ENCODE measurements at places on chromosomes 16 and 17.

GRCh38 chr17:6461792-6462524 lies 17.7 kb downstream of the PIMREG start:
- peaks cover 26% of the 10 kb centered on the region for H3K4me1 ChIP-seq
- DNase-seq: no peak
- peaks cover 10% of the 10 kb centered on the region for H3K27me3 ChIP-seq
- H3K36me3 ChIP-seq: no peaks in the 10 kb centered on the region
- H3K4me3 ChIP-seq: no peak overlapping the region

DNA sequence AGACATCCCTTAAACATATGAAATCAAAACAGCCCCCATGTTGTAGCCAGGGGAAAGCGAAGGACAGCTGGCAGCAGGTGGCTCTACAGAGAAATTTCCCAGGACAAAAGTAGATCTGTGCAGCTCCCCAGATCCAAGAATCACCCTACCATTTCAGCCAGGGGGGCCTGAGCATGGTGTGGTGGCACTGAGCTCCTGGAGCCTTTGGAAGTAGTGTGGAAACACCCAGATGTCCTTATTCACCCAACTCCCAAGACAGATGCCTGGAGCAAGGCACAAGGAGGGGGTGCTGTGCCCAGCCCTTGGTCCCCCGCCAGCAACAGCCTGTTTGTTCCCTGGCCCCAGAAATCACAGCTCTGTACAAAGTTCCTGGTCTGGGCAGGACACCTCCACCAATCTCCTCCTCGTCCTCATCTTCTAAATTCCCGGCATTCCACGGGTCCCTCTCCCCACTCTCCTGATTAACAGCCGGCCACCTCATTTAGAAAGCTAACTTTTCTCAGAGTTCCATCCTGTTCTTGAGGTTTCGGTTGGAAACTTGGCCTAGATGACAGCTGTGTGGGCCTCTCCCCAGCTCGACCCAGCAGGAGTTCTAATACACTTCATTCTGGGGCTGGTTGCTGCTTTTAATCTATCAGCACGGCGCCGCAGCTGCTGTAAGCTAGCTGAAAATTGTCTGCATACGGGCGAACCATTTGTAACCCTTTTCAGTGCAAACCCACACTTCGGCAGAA lies 191.1 kb downstream of the C16orf78 start:
- H3K4me1 ChIP-seq: no peaks in the 10 kb centered on the region
- H3K27me3 ChIP-seq: no peaks in the 10 kb centered on the region

DNA sequence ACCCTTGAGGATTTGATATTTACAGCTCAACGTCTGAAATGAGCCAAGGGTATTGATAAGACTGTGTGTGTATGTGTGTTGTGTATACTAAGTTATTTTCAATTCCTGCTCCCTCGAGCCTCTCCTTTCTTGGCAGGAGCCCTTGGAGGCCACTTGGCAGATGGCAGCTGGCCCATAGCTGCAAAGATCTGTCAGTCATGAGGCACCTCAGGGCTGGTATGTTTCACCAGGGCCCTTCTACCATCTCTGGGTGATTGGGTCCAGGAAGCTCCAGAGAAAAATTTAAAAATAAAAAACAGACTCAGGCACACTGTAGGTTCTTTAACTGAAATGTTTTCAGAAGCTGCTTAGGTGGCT lies 355.7 kb downstream of the HAPSTR1 start:
- no peaks in the 10 kb centered on the region for H3K4me1 ChIP-seq
- H3K27me3 ChIP-seq: no peaks in the 10 kb centered on the region
- H3K36me3 ChIP-seq: no peaks in the 10 kb centered on the region
- no peak overlapping the region for H3K4me3 ChIP-seq
- no peak overlapping the region for H3K27ac ChIP-seq

GRCh38 chr17:7439462-7440112 lies at the start of gene FGF11:
FGF11 (plus strand) TSS chr17:7439512; CDS start chr17:7439621, 109 bp downstream.
- peaks cover 11% of the 10 kb centered on the region for H3K36me3 ChIP-seq
- H3K4me3 ChIP-seq: peak within 1 kb of the TSS; percentile 78
- H3K27me3 ChIP-seq: peaks cover 42% of the 10 kb centered on the region

DNA sequence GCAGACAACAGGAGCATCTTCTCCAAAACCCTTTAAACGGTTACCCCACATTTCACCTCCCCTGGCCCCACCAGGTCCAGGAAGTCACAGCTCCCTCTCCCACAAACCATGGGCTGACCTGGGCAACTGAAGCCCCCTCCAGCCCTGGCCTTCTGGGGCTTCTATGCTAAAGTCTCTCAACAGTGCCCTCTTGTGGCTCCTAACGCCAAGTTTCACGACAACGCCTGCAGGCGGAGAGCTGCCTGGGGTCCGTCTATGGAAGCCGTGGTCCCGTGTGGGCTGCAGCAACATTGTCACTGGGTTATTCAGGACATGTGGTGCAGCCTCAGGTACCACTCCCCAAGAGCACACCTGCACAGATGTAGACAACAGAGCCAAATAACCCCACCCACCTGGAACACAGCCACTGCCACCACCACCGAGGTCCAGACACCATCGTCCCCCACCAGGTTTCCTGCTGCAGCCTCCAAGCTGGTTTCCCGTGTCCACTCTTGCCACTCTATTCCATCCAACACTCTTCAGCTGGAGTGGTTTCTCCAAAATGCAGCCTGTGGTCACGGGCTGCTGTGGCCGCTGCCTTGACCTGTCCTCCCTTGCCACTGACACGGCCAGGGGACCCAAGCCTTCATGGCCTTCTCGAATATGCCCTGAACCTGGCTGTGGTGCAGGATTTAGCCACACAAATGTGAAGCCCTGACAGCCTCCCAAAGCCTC lies 19.1 kb downstream of the C16orf95 start:
- no peak overlapping the region for H3K4me3 ChIP-seq
- H3K4me1 ChIP-seq: peaks cover 10% of the 10 kb centered on the region
- no peaks in the 10 kb centered on the region for H3K27me3 ChIP-seq
- peak; percentile 58 for DNase-seq

GRCh38 chr16:57527610-57528360 lies 8.6 kb downstream of the CCDC102A start:
- H3K36me3 ChIP-seq: peaks cover 7% of the 10 kb centered on the region
- H3K4me1 ChIP-seq: peaks cover 40% of the 10 kb centered on the region

- no peak for DNase-seq
- H3K27me3 ChIP-seq: no peaks in the 10 kb centered on the region
- peaks cover 2% of the 10 kb centered on the region for H3K4me1 ChIP-seq
- H3K36me3 ChIP-seq: peaks cover 24% of the 10 kb centered on the region
- no peak overlapping the region for H3K4me3 ChIP-seq
- H3K27ac ChIP-seq: no peak overlapping the region
Measured at GRCh38 chr17:80922580-80923160, 69.0 kb upstream of the CHMP6 start.

DNA sequence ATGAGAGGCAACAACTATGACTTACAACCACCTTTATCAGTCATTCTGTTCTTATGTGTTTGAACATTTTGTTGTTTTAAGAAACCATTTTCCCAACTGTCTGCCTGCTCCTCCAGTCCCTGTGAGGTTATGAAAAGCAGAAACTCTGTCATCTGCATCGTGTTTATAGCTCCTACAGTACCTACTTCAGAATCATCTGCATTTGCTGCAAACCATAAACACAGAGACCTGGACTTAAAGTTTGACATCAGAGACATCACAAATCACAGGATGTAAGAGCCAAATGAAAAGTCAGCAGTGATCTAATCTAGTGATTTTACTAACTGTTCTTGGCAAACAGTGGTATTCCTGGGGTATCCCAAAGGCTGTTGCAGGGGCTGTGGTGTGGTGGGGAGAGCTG lies 55.2 kb downstream of the CDH11 start:
- no peaks in the 10 kb centered on the region for H3K4me1 ChIP-seq
- no peaks in the 10 kb centered on the region for H3K27me3 ChIP-seq
- no peak overlapping the region for H3K4me3 ChIP-seq
- no peak for DNase-seq

GRCh38 chr17:33803199-33803685 lies 451.8 kb upstream of the CCL2 start:
- DNase-seq: no peak
- H3K4me1 ChIP-seq: no peaks in the 10 kb centered on the region
- H3K27me3 ChIP-seq: peaks cover 11% of the 10 kb centered on the region

DNA sequence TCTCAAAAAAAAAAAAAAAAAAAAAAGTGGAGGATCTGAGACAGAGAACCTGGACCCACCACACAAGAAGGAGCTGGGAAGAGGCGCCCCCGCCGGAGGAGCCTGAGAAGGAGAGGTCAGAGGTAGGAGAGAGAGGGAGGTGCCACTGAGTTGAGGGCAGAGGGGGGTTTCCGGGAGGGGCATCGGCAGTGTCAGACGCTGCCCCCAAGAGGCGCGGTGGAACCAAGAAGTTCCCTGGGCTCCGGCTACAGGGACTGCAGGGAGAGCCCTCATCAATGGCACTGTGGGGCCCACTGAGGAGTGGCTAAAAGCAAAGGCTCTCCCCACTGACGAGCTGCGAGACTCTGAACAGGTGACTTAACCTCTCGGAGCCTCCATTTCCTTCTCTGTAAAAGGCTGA lies 4.2 kb downstream of the CCDC42 start:
- peak overlapping the region; percentile 85 for H3K27ac ChIP-seq
- peaks cover 18% of the 10 kb centered on the region for H3K4me1 ChIP-seq
- DNase-seq: peak; percentile 71
- H3K27me3 ChIP-seq: peaks cover 11% of the 10 kb centered on the region

DNA sequence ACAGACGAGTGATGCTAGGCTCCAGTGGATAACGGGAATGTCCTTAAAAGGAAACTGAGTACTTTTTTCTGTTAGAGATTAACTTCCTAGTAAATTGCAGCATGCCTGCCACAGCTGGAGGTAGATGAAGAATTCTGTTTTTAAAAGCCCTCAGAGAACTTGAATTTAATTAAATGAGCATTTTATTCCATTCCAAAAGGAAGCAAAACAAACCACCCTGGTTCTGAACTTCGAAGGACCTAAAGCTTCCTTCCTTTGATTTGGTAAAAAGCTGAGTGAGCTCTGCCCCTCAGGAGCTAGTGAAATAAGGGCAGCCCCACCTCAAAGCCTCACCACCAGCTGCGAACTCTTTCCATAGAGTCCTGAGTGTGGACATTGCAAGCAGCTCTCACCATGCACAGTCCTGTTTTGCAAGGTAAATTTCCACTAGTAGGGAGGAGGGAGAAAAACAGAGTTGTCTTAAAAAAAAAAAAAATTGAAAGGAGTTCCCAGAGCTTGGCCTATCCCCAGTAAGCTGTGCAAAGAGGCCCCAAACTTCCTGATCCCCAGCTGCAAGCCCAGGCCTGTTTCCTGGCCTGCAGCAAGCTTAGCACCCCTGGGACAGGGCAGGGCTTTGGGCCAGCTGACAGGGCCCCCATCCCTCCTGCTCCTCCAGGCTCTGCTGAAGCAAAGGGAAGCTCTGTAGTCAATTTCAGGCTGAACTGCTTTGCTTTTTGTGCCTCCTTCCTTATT lies 11.2 kb downstream of the CHD9NB start:
- DNase-seq: no peak
- no peak overlapping the region for H3K27ac ChIP-seq
- no peak overlapping the region for H3K4me3 ChIP-seq
- peaks cover 22% of the 10 kb centered on the region for H3K27me3 ChIP-seq

- H3K27ac ChIP-seq: no peak overlapping the region
- H3K4me3 ChIP-seq: no peak overlapping the region
- no peaks in the 10 kb centered on the region for H3K4me1 ChIP-seq
- no peak for DNase-seq
Measured at GRCh38 chr17:45703348-45703747, 80.8 kb upstream of the CRHR1 start.

- peaks cover 12% of the 10 kb centered on the region for H3K4me1 ChIP-seq
- H3K27me3 ChIP-seq: peaks cover 12% of the 10 kb centered on the region
- no peaks in the 10 kb centered on the region for H3K36me3 ChIP-seq
- no peak overlapping the region for H3K27ac ChIP-seq
Measured at GRCh38 chr17:39738983-39739884, 1.5 kb downstream of the GRB7 start.

GRCh38 chr17:17514993-17515933 lies 19.1 kb upstream of the RASD1 start:
- no peaks in the 10 kb centered on the region for H3K27me3 ChIP-seq
- no peak overlapping the region for H3K27ac ChIP-seq
- no peak overlapping the region for H3K4me3 ChIP-seq
- DNase-seq: no peak
- H3K4me1 ChIP-seq: peaks cover 9% of the 10 kb centered on the region
- no peaks in the 10 kb centered on the region for H3K36me3 ChIP-seq

GRCh38 chr16:66273644-66274334 lies 92.7 kb upstream of the CDH5 start:
- H3K36me3 ChIP-seq: no peaks in the 10 kb centered on the region
- no peak overlapping the region for H3K27ac ChIP-seq
- DNase-seq: peak; percentile 25
- H3K27me3 ChIP-seq: peaks cover 25% of the 10 kb centered on the region
- H3K4me3 ChIP-seq: no peak overlapping the region
- H3K4me1 ChIP-seq: peaks cover 5% of the 10 kb centered on the region

DNA sequence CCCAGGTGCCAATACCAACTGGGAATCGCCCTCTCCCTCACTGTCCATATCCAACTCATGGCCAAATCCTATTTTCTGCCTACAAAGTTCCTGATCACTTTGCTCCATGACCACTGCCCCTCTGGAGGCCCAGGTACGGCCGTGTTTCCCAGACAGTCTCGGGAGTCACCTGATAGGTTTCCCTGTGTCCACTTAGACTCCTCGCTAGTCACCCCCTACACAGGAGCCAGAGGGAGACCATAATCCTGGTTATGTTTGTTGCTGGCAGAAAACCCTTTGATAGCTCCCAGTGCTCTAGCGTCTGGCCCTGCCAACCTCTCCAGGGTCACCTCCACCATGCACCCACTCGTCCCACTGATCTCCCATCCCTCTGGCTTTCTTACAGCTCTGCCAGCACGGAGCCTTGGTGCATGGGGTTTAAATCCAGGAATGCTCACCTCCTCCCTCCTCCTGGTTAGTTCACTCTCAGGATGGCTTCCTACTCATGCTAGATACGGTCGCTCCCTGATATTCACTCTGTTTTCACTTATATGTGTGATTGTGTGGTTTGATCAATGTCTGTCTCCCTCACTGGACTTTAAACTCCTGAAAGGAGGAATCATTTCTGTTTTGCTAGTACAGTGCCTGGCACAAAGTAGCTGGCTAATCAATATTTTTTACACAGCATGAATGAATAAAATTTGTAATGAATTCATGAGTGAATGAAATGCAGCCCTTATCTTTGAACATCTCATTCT lies 7.5 kb upstream of the CALB2 start:
- H3K27me3 ChIP-seq: peaks cover 6% of the 10 kb centered on the region
- no peak overlapping the region for H3K4me3 ChIP-seq
- H3K27ac ChIP-seq: no peak overlapping the region
- no peak for DNase-seq
- no peaks in the 10 kb centered on the region for H3K36me3 ChIP-seq
- H3K4me1 ChIP-seq: no peaks in the 10 kb centered on the region

DNA sequence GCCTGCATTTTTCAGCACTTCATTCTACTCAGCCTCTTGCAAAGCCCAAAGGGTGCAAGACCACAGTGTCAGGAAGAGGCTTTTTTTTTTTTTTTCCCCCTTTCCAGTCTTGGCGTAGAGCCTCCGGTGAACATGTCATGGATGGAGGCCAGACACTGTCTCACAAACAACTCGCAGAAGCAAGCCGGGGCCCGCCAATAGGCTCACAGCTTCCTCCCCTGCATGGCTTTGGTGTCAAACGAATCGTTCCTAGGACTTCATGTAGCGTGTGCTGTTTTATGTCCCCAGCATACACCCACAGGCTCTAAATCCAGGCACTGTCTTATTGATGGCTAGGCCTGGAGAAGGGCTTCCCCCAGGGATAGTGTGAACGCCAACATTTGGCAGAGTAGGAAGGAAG lies 457.7 kb upstream of the MAF start:
- H3K36me3 ChIP-seq: no peaks in the 10 kb centered on the region
- peaks cover 7% of the 10 kb centered on the region for H3K27me3 ChIP-seq
- no peak for DNase-seq
- no peak overlapping the region for H3K4me3 ChIP-seq
- H3K27ac ChIP-seq: no peak overlapping the region
- H3K4me1 ChIP-seq: no peaks in the 10 kb centered on the region

GRCh38 chr17:6043405-6043804 lies 26.8 kb upstream of the WSCD1 start:
- H3K27me3 ChIP-seq: no peaks in the 10 kb centered on the region
- no peaks in the 10 kb centered on the region for H3K36me3 ChIP-seq
- no peak for DNase-seq
- no peak overlapping the region for H3K4me3 ChIP-seq
- H3K4me1 ChIP-seq: no peaks in the 10 kb centered on the region

Data from activated CD8-positive, alpha-beta memory T cell treated with anti-CD3 and anti-CD28 coated beads, Interleukin-2, amount 10 ng/mL, durations not matched to agents 7 days and 5 days (primary cell).